ELR (cell line): ENCODE measurements at places on chromosomes 16 and 17.

DNA sequence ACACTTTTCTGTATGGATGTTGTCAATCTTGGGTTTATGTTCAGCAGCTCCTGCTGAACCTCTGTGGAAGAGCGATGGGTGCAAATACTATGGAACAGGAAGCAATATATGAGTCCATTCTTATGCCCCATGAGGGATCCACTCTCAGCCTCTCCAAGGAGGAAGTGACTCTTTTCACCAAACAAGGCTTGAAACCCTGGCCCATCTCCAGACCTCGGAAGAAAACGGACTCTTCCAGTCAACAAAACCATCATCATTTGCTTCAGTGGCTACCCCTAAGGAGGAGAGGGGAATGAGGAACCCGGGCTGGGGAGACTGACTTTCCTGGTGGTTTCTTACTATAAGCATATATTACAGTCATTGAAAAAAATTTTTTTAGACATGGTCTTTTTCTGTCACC lies 206.2 kb downstream of the AXIN2 start:
- DNase-seq: peak; percentile 34

GRCh38 chr16:30710971-30711370 lies 12.0 kb downstream of the SRCAP start:
- peak; percentile 40 for DNase-seq

DNA sequence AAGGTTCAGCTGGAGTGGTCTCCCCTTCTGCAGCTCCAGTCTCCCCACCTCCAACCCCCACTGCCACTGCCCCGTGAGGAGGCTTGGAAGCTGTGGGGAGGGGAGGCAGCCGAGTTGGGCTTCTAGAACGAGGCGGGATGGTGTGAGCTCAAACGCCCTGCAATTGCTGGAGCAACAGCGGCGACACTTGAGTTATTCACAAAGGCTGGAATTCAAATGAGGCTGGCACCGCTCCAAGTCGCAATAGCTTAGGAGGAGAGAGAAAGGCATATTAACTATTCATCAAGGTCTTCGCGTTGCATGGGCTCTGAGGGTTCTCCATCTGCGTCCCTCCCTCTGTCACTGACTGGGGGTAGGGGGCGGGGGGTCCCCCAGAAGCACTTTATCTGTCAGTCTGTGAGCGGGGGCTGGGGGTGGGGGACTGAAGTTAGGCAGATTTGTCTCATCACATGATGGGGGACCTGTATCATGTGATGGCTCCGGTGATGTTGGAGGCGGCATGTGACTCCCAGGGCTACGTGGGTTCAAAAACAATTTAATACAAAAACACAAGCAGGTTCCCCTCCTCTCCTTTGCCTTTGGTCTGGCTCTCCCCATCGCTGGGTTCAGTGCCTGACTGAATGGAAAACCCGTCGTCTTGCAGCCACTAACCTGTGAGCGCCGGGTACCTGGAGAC lies 70.5 kb downstream of the RBBP6 start:
- DNase-seq: peak; percentile 34

GRCh38 chr17:1390432-1391367 lies 9.3 kb downstream of the YWHAE start:
- DNase-seq: no peak

- no peak for DNase-seq
Observed at GRCh38 chr16:80233097-80233835, 307.5 kb upstream of the DYNLRB2 start.

GRCh38 chr16:86892509-86892908 lies 314.2 kb downstream of the FOXL1 start:
- DNase-seq: no peak

- DNase-seq: no peak
Observed at GRCh38 chr16:67644038-67644437, 906 bp upstream of the CARMIL2 start.

DNA sequence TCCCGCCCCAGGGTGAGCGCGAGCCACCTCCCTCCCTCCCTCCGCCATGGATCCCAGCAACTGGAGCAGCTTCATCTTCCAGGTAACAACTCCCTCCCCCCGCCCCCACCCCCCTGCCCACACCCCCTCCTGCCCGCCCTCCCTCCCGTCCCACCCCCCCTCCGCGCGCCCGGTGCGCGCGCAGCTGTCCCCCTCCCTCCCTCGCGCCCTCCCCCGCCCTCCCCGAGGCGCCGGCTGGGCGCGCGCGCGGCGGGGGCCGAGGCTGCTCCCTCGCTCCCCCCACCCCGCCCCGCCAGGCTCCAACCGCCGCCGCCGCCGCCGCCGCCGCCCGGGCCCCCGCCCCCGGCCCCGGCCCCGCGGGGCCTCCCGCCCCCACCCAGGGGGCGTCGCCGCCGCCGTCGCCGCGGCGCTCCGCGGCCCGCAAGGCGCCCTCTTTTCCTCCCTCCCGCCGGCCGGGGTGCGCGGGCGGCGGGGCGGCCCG lies at the start of gene MAZ:
Gene MAZ (plus strand): TSS at position 431 of the 481 bp plus-strand sequence. CDS start 173 bp downstream, outside the sequence.
- DNase-seq: peak; percentile 90

GRCh38 chr17:56110463-56111135 lies 42.7 kb upstream of the ANKFN1 start:
- no peak for DNase-seq

GRCh38 chr17:39757931-39758873 lies 20.5 kb downstream of the GRB7 start:
- DNase-seq: no peak

DNA sequence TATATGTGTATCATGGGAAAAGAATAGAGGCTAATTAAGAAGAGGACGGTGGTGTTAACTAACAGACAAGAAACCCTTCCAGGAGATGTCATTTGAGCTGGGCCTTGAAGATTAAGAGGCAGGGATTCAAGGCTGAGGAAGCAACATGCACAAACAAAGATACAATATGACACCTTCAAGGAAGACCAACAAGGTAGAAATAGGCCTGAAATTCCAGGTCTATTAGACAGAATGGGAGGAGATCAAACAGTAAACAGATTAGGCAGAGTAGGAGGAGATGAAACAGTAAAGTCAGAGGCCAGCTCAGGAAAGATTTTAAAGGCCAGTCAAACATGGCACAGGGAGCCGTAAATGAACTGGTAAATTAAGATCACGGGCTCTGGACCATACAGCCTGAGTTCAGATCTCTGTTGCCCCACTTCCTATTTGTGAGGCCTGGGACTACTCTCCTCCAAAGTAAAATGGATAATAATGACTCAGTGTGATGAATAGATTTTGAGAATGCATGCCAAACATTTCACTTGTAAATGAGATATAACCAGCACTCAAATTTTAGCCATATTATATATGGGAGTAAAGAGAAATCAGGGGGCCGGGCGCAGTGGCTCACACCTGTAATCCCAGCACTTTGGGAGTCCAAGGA lies 38.9 kb downstream of the USP31 start:
- DNase-seq: no peak

DNA sequence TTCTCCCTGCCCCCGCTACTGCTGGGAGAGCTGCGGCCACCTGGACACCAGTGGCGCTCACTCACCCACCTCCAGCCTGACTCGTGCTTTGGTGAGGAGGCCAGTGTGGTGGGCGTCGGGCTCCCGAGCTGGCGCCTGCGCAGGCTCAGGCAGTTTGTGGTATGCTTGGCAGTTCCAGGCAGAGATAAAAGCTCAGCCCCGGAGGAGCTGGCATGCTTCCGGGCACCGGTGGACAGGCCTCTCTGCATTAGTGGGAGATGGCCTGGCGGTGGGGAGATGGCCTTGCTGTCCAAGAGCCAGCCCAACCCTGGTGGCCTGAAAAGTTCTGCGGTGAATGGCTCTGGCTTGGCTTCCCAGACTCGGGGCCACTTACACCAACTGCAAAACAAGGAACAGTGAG lies 4.1 kb downstream of the ADGRG1 start:
- DNase-seq: no peak

GRCh38 chr16:68833251-68833650 lies 10.1 kb upstream of the TANGO6 start:
- no peak for DNase-seq

GRCh38 chr17:31481783-31482081 lies 90.3 kb downstream of the RAB11FIP4 start:
- DNase-seq: no peak

- no peak for DNase-seq
Observed at GRCh38 chr17:15998031-15998562, 1.4 kb downstream of the ZSWIM7 start.

DNA sequence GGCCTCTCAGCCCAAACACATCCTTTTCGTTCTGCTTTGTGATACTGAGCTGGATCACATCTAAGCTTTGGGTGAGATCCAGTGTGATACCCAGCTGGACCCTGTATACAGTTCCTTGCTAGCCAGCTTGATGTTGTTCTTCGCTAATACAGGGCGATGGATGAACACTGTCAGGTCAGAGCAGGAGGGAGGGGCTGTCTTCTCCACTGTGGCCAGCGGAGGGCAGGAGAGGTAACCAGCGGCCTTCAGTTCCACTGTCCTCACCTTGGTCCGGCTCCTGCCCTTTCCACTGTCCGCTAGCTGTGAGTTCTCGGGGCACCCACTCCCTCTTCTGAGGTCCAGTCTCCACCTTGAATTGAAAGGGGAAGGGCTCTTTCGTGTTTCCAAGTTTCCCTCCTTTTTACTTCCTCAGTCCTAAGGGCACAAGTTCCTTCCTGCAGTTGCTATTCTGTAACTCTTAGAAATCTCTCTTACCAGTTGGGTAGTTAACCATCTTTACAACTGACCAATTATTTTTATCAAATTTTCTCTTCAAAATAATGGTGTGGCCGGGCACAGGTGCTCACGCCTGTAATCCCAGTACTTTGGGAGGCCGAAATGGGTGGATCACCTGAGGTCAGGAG lies 3.0 kb upstream of the ZNF213 start:
- peak; percentile 63 for DNase-seq

- DNase-seq: no peak
Observed at GRCh38 chr17:28597606-28598383, 1.0 kb downstream of the SPAG5 start.

DNA sequence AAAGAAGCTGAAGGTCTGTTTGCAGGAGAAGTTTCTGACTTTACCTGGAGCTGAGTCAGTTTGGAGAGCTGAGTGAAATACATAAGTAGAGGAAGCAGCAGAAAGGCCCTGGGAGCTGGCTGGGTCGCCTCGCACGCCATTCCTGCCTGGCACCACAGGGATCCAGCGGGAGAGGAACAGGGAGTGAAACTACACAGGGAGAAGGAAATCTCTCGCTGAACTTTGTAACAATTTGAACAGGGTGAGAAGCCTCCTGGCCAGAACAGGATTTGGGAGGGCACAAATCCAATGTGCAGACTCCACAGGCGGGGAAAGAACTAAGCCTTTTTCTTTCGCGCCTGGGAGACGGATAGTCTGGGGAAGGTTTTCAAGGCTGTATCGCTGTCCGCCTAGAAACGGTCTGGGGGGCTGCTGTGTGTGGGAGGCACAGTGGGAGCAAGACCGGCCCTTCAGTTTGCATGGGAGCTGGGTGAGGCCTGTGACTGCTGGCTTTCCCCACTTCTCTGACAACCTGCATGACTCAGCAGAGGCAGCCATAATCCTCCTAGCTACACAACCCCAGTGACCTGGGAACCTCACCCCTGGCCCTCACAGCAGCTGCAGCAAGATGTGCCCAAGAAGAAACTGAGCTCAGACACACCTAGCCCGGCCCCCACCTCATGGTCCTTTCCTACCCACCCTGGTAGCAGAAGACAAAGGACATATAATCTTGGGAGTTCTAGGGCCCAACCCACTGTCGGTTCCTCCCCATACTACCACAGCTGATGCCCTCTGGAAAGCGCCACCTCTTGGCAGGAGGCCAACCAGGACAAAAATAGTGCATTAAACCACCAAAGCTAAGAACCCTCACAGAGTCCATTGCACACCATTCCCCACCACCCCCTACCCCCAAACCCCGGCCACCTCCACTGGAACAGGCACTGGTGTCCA lies 778.6 kb downstream of the KCNJ2 start:
- DNase-seq: no peak

DNA sequence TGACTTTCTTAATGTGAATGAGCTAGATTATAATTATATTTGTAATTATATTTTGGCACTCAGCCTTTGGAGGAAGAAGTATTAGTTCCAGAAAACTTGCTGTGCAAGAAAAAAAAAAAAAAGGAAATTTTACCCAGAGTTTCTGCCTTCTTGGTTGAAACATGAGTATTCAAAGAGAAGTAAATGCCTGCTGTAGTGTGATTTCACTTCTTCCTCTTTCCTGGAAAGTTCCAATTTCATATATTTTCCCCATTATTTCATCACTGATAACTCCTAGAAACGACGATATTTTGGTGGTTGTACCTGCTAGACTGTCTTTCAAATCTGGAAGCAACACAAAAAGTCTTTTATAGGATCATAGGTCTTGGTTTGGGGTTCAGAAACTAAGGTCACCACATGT lies 20.4 kb upstream of the MPHOSPH6 start:
- DNase-seq: no peak

- DNase-seq: no peak
Observed at GRCh38 chr17:73938706-73939105, 264.8 kb upstream of the RPL38 start.

GRCh38 chr16:81600275-81600674 lies 155.7 kb downstream of the CMIP start:
- peak; percentile 86 for DNase-seq

- no peak for DNase-seq
Observed at GRCh38 chr16:85138825-85139627, 26.8 kb upstream of the CIBAR2 start.

DNA sequence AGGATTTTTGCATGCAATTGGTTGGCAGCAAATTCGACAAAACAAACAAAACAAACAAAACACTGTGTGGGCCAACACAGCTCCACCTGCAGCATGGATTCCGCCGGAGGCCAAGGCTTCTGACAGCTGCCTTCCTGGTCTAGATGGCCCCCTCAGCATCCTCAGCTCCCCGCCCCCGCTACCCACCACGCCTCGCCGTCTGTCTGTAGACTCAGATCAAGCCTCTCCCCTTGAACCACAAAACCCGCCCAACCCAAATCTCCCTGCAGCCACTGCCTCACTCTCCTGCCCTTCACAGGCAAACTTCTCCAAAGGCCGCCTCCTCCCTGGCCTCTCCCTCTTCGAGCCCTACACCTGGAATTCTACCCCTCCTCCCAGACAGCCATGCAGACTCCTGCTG lies 57.9 kb downstream of the RTN4RL1 start:
- no peak for DNase-seq

DNA sequence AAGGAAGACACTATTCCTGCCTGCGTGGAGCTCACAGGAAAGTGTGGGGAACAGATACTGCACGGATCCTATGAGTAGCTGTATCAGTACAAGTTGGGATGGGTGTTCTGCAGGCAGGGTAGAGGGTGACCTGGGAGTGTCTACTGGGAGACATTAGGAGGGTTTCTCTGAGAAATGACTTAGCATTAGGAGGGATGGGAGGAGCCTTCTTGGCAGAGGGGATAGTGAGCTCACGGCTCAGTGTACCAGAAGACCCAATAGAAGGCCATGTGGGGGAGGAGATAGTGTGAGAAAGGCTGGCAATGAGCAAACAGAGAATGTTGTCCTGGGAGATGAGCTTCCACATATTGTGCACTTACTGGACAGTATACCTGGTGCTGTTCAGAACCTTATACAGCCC lies 109.1 kb downstream of the MSI2 start:
- no peak for DNase-seq
